Cerebellar nuclear complex (tissue), 1 donor: ENCODE measurements at places on chromosomes 1 and 21.

GRCh38 chr1:92749024-92749634 lies 35.8 kb downstream of the EVI5 start:
- no peak for DNase-seq

DNA sequence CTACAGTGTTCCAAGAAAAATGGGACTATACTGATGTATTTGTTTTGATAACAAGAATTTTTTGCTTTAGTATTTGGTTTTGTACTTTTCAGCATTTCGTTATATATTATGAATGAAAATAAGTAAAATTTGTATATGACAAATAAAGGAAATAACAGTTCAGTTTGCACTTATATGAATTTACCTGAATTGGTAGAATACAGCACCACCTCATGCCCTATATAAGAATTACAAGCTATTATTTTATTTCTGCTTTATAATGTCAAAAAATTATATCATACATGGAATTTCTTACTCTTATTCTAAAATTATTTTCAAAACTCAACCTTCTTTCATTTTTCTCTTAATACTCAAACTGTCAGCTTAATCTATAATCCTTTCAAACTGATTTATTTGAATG lies 14.6 kb downstream of the EFCAB7 start:
- no peak for DNase-seq

GRCh38 chr1:66028035-66028434 lies 235.3 kb downstream of the PDE4B start:
- DNase-seq, result no peak

DNA sequence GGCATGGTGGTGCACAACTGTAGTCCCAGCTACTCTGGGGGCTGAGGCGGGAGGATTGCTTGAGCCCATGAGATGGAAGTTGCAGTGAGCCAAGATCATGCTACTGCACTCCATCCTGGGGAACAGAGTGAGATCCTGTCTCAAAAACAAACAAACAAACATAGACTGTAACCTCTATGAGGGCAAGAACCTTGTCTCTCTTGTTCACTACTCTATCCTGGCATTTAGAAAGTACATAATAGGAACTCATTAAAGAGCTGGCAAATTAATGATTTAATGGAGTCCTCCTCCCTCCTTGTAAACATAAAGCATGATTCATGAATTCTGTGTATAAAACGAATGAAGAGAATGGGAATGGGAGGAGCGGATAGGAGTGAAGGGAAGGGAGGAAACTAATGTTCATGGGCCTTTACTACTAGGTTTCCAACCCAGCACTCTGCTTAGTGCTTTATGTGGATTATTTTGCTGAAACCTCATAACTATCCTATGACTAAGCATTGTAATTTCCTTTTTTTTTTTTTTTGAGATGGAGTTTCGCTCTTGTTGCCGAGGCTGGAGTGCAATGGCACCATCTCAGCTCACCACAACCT lies 8.6 kb downstream of the LMOD1 start:
- DNase-seq, result no peak

- no peak for DNase-seq
Observed at GRCh38 chr1:225866981-225867380, 15.2 kb downstream of the TMEM63A start.

- DNase-seq, result no peak
Observed at GRCh38 chr1:206933333-206933945, 11.7 kb upstream of the FCMR start.

DNA sequence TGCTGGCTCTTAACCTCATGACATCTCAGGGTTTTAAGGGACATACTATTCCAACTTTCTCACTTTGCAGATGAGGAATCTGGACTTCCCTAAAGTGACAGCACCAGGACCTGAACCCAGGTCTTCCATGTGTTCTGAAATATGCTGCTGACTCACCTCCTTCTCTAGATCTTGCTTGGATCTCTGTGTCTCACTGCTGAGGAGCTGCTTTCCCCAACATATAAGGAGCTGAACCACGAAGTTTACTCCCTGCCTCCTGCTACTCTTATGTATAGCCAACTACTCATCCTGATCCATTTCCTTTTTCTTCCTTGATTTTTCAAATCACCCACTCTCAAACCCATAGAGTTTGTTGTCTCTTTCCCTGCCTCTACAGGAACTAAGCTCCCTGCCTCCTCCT lies 38.2 kb downstream of the ALG14 start:
- DNase-seq, result no peak

- no peak for DNase-seq
Observed at GRCh38 chr1:108881369-108881768, 4.6 kb downstream of the GPSM2 start.

- DNase-seq, result no peak
Observed at GRCh38 chr1:89512996-89513720, 11.5 kb upstream of the LRRC8B start.

DNA sequence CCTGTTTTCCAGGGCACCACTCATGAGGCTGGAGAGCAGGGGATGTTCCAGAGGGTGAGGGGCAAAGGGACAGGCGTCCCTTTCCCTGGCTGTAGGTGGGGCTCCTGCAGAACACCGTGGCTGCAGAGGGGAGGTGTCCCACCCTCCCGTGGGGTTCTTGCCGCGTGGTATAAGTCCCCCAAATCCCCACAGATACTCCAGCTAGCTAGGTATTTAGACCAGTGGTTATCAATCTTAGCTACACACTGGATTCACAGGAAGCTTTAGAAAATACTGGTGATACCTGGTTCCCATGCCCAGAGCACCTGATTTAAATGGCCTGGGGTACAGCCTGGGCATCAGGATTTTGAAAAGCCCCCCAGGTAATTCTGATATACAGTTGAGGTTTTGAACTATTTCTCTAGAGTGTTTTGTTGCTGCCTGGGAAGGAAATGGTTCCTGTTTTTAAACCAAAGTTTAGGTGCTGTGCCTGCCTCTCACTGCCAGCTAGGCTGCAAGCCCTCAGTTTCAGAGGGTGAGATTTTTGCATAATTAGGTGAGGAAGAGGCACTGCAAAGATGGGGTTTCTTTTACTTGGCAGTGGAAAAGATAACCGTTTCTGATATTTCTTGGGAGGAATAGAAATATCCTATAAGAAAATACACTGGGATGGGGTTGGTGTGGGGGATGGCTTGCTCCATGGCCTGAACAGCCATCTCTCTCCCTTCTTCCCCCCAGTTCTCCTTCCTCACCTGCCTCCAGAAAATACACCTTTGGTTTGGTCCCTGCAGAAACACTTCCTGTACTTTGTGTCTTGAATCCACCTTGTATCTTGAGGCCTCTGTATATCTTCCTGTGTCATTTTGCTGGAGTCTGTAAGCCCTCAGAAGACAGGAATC lies 51.7 kb downstream of the RASSF5 start:
- DNase-seq, result no peak

DNA sequence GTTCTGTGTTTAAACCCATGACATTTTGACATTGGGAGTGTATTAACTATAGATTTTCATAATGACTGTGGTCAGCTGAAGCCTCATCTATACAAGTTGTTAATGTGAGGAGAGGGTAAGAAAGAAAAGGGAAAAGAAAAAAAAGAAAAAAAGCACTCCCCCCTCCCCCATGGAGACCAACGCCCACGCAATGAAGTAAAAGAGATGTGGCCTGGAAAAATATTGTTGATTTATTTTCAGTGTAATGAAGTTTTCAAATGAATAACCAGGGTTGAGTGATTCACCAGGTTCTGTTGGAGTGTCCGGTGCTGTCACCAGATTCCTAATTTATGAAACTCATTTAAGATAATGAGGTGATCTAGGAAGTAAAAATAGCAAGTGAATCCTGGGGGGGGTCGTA lies 4.7 kb downstream of the RNF220 start:
- DNase-seq, result no peak

- DNase-seq, result no peak
Observed at GRCh38 chr1:245829826-245830225, 675.0 kb downstream of the KIF26B start.

- DNase-seq, result no peak
Observed at GRCh38 chr1:10631121-10631810, 156.5 kb downstream of the PEX14 start.

GRCh38 chr1:223714849-223715603 lies 2.7 kb downstream of the CAPN2 start:
- DNase-seq, result no peak

DNA sequence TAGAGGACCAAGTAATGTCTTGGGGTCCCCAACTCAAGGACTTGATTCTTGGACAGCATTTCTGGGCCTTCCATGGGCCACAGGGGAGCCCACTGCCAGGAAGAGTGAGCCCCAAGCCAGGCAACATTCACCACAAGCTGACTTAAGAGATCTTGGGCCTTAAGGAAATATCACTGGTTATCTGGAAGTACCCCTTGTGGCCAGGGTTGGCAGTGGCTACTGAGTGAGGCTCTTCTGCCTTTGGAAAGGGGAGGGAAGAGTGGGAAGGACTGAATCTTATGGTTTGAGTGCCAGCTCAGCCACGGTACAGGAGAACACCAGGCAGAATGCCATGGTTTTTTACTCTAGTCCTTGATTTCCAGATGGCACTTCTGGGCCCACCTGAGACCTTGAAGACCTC lies 228.9 kb upstream of the RGS18 start:
- DNase-seq, result no peak

DNA sequence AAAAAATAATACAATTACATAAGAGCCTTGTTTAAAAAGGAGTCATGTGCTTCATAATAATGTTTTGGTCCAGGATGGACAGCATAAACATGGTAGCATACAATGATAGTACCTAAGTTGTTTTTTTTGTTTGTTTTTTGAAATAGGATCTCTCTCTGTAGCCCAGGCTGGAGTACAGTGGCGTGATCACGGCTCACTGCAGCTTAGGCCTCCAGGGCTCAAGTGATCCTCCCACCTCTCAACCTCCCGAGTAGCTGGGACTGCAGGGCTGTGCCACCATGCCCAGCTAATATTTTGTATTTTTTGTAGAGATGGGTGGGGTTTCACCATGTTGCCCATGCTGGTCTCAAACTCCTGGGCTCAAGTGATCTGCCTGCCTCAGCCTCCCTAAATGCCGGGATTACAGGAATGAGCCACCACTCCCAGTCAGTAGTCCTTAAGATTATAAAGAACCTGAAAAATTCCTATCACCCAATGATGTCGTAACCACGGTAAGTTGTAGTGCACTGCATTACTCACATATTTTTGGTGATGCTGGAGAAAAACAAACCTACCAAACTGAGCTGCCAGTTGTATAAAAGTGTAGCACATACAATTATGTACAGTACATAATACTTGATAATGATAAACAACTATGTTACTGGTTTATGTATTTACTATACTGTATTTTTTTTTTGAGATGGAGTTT lies 22.4 kb upstream of the RCOR3 start:
- no peak for DNase-seq

DNA sequence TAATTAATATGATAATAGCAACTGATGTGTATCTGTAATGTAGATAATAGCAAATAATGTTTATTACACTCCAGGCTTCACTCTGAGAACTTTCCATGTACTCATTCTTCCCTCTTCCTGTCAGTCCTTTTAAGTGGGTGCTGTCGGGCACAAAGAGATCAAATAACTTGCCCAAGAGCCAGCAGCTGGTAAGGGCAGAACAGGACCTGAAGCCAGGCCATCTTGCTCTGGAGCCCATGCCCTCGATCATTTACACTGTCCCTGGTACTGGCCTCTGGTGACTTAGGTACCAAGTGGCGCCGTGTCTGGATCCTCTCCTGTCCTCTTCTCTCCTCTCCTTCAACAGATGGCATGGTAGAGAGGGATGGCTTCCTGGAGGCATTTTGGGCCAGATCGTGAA lies 97.2 kb downstream of the VPS13D start:
- DNase-seq, result no peak

DNA sequence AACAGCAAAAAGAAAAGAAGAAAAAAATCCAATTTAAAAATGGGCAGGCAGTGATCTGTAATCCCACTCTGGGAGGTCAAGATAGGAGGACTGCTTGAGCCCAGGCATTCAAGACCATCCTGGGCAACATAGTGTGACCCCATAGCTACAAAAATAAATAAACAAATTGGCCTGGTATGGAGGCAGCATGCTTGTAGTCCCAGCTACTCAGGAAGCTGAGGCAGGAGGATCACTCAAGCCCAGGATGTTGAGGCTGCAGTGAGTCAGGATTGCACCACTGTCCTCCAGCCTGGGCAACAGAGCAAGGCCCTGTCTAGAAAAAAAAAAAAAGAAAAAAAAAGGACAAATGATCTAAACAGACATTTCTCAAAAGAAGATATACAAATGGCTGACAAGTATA lies 99.6 kb downstream of the EIF4G3 start:
- no peak for DNase-seq

- DNase-seq, result no peak
Observed at GRCh38 chr1:170711682-170712081, 47.8 kb downstream of the PRRX1 start.

- DNase-seq, result no peak
Observed at GRCh38 chr1:155844860-155845421, 12.1 kb downstream of the GON4L start.

GRCh38 chr1:48960320-48960719 lies 183.6 kb upstream of the BEND5 start:
- DNase-seq, result no peak

GRCh38 chr1:81801651-81802456 lies 1.1 kb downstream of the ADGRL2 start:
- no peak for DNase-seq

- DNase-seq, result no peak
Observed at GRCh38 chr1:87833166-87833565, 504.5 kb downstream of the LMO4 start.

DNA sequence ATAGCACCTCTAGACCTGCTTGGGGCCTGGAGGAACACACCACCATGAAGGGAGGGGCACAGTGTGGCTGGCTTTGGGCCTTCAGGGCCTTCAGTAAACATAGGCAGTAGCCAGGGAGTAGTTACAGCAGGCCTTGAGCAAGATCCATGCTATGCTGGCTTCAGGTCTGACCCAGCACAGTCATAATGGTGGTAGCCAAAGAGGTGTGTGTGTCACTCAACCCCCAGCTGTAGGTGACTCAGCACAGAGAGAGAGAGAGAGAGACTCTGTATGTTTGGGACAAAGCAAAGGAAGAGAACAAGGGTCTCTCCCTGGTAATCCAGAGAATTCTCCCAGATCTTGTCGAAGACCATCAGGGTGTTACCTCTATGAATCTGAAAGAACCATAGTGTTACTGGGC lies 250.5 kb upstream of the PKN2 start:
- no peak for DNase-seq

DNA sequence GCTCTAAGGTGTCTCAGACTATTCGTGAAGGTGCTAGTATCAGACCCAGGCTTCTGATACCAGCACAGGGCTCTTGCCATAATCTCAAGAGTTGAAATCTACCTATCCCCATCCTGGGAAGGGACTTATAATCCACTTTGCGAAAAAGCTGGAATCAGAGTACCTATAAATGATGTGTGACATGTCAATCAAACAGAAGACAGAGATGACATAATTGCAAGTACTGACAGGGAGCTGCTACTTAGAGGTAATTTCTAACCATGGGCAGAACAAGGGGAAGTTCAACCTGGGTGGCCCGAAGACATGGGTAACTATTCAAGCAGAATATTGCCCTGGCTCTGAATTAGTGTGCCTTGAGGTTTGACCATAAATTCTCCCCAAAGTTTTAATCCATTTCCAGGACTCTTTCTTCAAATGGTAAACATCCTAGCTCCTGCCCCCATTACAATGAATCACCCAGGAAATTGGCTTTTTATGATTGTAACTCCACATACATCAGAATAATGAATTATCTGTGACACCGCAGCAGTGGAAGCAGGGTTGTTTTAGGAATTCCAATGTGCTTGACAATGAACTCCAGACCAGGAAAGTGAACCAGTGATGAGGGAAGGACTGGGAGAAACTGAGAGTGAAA lies 37.2 kb downstream of the KANK4 start:
- DNase-seq, result no peak
